RWPE1 (cell line): ENCODE measurements at places on chromosomes 5 and 9.
A peak's percentile ranks its signal among the peaks of the same experiment; 100 is the strongest.

- DNase-seq = no peak
Observed at GRCh38 chr5:124627815-124628595, 118.4 kb downstream of the ZNF608 start.

DNA sequence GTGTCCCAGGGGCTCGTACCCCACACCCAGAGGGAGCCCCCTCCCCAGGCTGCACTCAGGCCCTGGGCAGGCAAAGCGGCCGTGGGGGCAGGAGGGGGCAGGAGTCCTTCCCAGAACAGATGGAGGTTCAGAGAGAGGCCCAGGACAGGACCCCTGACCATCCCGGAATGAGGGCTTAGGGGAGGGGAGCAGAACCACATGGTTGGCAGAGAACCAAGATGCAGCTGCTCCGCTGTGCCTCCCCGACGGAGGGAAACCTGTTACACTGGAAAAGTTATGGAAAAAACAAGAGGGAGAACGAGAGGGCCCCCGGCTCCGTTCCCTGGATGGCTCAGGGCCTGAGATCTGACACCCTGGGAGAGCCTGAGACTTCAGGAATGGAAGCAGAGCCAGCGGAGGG lies 22.7 kb downstream of the SLC12A7 start:
- DNase-seq = no peak

DNA sequence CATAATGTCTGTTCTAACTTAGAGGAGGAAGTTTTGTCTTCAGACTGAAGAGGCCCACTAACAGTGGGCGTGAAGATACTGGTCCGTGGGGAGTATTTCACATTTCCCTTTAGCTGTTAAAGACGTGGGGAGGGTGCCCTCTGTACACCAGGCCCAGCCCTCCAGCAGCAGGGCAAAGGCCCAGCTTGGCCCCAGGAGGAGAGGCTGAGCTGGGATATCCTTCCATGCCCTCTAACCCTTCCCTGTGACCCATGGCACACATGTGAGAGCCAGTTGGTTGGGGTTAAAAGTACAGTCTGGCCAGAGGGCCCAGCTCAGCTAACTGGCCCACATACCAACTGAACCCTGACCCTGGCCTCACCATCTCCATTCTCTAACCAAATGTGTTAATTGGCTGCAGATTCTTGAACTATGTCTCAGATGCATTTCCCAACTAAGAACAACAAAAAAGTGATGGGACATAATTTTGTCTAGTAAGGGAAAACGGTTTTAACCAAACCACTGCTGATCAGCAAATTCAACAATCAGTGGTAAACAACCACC lies 74.4 kb downstream of the LHFPL2 start:
- no peak for DNase-seq

DNA sequence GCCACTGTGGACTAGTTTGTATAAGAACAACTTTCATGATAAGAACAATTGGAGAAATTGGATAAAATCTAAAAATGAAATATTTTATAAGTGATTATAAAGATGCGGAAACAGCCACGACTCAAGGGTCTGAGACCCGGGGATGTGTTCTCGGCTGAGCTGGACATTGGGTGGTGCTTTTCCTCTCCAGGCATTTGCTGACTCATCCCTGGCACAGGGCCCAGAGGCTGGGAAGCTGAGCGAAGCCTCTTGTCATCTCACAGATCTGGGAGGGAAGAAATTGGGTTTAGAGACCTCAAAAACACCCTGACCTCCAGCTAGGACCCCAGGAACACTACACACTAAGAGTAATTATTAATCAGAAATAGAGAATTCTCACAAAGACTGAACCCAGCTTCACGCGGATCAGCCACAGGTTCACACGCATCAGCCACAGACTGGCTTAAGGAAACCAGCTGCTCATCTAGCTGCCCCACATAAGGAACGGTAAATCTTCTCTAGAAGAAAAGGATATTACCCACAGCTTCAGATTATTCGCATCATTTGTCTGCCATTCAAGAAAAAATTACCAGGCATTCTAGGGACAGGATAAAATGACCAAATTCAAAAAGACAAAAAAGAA lies 2.8 kb upstream of the OR2V1 start:
- peak; percentile 94 for DNase-seq

- DNase-seq = no peak
Observed at GRCh38 chr9:87036506-87036905, 89.2 kb upstream of the GAS1 start.

DNA sequence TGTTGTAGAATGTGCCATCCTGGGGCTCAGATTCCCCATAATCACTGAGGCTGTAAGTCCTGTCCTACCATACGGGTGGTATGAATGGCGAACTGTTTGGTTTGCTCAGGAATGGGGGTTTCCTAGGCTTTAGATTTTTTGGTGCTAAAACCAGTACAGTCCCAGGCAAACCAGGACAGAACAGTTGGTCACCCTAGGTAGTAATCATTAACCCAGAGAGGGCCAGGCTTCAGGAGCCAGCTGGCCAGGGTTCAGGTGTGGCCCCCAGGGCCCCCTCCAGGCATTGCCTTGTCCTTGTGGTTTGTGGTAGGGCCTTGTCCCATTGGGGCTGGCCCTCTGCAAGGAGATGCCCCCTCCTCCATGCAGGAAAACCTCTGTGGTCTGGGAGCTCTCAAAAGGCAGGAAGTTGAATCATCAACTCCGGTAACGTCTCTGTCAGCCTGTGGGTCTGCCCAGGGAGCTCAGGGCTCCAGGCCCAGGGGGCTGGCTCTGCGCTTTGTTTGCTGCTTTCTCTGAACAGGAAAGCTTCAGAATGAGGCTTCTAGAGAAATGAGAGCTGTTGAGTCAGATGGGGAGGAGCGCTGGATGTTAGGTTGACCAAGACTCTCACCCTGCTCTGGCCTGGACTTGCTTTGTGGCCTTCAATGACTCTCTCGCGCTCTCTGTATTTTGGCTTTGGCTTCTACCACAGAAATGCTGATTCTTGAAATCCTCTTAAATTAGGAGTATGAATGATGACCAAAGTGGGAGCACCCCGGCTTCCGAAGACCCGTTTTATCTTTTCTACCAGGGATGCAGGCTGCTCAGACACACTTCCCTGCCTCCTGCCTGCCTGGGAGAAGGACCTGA lies 22.2 kb upstream of the JADE2 start:
- DNase-seq = peak; percentile 98

DNA sequence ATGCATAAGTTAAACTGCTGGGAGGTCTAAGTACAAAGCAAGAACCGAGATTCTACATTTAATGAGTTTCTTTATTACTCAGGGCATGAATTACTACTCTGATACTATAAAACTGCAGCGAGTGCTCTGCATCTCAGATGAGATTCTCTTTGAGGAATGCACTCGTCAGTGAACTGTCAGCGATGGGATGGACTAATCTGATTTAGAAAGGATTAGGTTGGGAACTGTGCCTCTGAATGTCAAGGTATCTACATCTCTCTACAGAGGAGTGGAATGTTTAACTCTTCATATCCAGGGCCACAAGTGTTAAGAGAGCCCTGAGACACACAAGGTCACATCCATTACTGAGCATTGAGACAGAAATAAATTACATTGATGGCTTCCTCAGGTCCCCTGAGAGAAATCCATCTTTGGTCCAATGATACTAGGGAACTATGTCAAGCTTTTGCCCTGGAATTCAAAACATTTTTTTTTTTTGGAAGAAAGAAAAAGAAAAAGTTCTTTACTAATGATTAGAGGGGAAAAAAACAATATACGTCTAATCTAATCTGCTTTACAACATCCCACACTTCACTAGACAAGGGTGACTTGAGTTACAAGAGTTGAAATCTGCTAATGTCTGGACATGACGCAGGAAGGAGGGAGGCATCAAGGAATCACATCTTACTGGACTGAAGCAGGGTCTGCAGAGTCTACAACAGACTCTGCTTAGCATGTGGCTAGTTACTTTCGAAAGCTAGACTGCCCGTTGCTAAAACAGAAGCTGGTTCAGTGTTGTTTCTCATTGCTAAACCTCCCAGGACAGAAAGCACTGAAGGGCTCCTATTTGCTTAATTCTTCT lies 270.0 kb upstream of the TLE4 start:
- no peak for DNase-seq

- no peak for DNase-seq
Observed at GRCh38 chr9:96449523-96449844, 485 bp upstream of the HABP4 start.

DNA sequence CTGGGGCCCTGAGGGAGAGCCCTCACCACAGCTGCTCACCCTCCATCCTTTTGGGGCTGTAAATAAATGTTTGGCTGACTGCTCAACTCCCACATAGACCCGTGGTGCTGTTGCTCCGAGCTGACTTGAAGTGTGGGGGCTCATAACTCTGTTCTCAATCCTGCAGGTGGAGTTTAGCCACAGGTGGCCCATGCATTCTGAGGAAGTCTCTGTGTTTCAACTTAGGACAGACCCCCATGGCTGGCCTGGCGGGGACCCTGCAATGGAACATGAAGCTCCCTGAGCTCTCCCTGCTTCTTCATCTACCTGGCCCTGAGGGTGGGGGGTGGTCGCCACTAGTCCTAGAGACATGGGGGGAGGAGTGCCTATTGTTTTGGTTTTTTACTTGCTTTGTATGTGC lies 19.7 kb downstream of the NDUFS6 start:
- DNase-seq = no peak

GRCh38 chr5:161051920-161052500 lies 200.0 kb upstream of the ATP10B start:
- DNase-seq = peak; percentile 4

DNA sequence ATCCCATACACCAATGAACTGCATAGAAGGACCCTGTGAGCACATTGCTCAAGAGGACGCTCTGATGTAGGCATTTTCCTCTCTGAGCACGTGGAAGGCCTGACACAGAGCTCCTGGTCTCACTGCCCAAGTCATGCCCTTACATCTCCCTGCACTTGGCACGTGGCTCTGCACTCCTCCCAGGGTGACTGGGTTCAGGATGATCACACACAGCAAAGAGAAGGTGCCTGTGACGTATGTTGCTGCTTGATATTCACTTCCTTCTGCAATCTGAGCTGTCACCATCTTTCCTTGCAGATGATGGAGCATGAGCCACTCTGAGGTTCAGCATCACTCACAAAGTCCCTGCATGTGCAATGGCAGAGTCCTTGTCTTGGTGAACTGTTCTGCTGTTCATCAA lies 125.2 kb downstream of the FSTL4 start:
- DNase-seq = no peak

DNA sequence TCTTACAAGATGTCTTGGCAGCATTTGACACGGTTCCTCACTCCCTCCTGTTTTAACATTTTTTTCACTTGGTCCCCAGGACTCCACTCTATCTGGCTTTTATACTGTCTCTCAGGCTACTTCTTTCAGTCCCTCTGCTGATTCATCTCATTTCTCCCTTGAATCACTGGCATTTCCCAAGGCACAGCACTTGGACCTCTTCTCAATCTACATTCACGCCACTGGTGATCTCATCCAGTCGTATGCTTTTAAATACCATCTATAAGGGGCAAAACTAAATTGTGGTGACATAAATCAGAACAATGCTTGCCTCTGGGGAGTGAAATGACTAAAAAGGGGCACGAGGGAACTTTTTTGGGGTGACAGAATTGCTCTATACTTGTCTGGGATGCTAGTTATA lies 47.1 kb downstream of the MAPKAP1 start:
- no peak for DNase-seq

DNA sequence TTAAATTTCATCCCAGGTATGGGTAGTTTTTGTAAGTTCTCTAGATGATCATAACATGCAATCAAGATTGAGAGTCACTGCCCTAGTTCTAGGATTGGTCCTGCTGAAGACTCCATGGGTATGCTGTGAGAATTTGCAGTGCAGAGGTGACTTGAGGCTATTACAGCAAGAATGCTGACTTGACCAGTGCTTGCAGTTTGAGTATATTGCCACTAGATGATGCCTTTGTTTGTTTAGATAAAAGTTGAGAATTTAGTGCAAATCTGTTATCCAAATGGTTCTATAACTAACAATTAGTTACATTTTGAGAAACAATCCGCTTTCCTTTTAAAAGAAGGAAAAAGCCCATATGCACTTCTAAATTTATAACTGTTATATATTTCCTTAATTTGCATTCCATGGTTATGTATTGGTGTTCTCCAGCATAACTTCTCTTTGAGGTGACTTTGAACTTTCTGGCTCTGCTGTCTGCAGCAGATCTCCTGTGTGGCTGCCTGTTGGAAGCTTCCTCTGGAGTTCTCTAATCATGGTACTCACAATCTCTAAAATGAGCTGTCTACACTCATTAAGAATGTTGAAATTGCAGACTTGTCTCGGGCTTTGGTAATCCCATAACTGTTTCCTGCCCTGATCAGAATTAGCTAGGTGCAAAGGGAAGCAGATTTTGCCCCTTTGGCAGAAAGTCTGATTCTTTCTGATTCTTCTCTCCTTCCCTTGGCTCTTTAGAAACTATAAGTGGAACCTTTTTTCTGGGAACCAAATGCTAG lies 24.9 kb downstream of the MELK start:
- peak; percentile 50 for DNase-seq

GRCh38 chr5:90944116-90944515 lies 385.5 kb downstream of the ADGRV1 start:
- DNase-seq = peak; percentile 78

- DNase-seq = peak; percentile 93
Observed at GRCh38 chr5:123036391-123037103, at the start of gene PPIC. Gene PPIC, minus strand, starts transcription at chr5:123036725. Its CDS starts 100 bp downstream, at chr5:123036625.

GRCh38 chr5:116237917-116238500 lies 153.2 kb downstream of the COMMD10 start:
- no peak for DNase-seq

- DNase-seq = no peak
Observed at GRCh38 chr9:36116593-36116992, 19.9 kb upstream of the GLIPR2 start.

GRCh38 chr5:157574456-157575380 lies 857 bp downstream of the ADAM19 start:
- DNase-seq = no peak

DNA sequence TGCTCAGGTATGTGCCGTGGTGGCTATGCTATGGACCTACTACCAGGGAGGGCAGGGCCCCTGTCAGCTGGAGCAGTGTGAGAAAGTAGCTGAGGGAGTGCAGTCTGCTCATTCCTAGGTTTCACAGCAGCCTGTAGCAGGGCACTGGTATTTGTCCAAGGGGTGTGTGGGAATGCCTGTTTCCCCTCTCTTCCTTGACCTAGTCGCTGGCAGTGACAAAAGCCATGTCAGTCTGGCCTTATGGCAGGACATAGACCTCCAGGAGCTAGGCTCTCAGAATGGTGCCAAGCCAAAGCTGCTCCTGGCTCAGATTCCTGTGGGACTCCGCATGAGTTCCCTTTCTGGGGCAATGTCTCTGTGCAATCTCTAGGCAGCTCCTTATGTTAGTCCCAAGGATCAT lies 253.9 kb upstream of the TYRP1 start:
- no peak for DNase-seq

GRCh38 chr5:178291161-178291561 lies 58.6 kb upstream of the PHYKPL start:
- no peak for DNase-seq
